ENCODE measurements at places on chromosomes 3 and 15. TPM values are rescaled to one million over a fixed set of nuclear protein-coding genes. Genes with fewer than 3 reads are reported as not detected.

GRCh38 chr3:7760718-7761117 is 740.9 kb upstream of the LMCD1 start:
- DNase-seq, result no peak

DNA sequence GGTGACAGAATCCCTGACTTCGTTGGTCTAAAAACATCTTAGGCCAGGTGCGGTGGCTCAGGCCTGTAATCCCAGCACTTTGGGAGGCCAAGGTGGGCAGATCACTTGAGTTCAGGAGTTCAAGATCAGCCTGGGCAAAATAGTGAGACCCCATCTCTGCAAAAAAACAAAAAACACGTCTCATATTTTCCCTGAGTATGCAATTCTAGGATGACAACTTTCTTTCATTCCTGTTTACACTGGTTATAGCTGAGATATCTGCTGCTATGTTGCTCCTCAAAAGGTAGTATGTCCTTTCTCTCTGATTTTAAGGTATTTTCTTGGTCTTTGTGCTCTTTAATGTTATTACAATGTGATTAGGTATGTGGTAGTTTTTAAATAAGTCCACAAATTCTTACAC is 39.3 kb downstream of the PTH1R start:
- DNase-seq, result no peak

DNA sequence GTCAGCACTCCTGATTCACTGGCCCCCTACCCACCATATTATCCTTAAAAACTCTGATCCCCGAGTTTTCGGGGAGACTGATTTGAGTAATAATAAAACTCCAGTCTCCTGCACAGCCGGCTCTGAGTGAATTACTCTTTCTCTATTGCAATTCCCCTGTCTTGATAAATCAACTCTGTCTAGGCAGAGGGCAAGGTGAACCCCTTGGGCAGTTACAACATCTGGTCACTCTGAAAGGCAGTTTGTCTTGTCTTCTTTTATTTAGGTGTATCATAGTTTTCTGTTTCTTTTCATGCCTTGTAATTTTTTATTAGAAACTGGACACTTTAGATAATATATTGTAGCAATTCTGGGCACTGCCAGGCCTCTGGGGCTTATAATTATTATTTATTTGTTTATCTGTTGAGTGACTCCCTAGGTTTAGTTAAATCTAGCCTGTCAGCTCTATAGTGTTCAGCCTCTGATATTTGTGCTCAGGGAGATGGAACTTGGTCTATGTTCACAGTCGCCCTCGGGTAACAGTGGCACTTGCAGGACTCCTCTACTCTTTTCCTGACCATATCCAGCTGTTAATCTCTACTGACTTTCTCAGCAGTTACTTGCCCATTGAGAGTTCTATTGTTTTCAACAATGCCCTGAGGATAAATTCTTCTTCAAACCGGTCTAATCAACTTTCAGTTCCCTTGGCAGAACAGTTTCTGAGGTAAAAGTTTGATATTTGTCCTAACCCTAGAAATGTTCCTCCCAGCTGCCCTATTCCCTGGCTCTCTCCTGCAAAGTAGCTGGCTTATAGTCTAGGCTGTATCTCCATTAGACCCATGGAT is 15.5 kb upstream of the PLAAT1 start:
- DNase-seq, result no peak

DNA sequence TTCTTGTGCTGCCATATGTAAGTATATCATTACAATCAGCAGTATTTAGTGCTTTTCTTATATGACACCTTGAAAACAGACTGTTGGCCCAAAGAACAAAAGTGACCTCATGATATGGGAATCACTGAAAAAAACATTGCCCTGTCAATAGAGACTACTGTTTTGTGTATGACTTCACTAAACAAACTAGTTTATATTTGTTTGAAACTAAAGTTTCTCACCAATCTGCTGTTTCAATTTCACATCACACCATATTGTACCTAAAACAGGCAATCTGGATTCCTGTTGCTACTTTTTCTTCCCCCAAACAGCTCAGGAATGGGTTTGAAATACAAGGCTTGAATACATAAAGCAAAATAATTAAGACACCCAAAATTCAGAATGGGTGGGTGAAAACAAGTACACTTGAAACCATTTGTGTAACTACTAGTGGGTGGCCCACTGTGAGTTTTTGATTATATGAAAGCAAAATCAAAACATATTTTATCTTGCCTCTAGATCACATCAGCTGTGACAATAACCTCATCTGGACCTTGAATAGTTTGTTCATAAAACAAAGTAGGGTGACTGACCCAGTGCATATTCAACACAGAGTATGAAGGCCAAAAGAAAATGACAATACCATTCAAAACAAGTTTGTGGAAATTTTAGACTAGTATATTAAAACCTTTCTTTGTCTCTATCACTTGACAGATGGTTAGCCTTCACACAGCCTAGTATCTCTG is 5.9 kb downstream of the ZBTB20 start:
- no peak for DNase-seq

DNA sequence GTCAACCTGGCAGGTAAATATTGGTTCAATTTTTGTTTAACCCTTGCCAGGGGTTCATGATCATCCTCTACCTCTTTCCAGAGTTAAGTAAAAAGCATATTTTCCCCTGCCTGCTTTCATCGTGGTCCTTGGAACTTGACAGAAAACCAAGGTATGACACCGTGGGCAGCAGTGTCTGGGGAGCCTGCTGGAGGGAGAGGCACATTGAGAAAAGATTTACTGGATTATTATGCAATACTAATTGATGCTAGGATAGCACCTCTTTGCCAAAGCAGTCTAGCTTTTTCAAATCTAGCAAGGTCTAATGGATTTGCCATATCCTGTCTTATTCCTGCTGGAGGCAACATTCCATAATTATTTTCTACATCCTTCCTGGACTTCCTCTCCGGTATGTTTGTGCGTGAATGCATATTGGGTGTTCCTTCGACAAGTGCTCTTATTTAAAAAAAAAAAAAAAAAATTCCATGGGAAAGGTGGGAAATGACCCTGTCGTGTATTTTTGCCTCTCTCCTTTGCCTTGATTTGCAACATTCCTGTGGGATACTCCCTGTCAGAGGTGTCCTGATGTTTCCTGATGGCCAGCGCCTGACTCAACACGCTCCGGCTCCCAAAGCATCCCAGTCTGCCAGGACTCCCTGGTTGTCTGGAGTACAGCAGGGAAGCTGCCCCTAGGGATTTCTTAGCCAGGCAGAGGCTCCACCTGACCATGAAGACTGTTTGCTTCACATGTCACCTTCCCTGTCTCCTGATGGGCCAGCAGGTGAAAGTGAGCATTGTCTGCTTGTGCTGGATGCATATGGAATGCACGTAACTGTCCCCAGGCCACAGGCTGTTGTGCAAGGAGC is 6.3 kb downstream of the BHLHE40 start:
- DNase-seq, result peak; percentile 94

DNA sequence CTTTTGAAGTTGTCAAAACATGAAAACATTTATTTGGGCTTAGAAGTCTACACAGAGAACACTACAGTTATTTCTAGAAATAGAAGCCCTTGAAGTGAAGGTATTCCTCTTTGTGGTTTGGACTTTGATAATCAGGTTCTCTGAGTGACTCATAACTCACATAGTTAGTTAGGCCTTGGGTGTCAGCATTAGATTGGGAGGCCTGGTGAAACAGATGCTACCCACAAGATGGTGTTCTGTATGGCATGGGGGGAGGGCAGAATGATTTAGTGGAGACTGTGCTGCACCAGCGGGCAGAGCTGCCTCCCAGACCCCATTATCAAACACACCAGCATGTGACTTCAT is 108.9 kb upstream of the ETV5 start:
- DNase-seq, result peak; percentile 82

DNA sequence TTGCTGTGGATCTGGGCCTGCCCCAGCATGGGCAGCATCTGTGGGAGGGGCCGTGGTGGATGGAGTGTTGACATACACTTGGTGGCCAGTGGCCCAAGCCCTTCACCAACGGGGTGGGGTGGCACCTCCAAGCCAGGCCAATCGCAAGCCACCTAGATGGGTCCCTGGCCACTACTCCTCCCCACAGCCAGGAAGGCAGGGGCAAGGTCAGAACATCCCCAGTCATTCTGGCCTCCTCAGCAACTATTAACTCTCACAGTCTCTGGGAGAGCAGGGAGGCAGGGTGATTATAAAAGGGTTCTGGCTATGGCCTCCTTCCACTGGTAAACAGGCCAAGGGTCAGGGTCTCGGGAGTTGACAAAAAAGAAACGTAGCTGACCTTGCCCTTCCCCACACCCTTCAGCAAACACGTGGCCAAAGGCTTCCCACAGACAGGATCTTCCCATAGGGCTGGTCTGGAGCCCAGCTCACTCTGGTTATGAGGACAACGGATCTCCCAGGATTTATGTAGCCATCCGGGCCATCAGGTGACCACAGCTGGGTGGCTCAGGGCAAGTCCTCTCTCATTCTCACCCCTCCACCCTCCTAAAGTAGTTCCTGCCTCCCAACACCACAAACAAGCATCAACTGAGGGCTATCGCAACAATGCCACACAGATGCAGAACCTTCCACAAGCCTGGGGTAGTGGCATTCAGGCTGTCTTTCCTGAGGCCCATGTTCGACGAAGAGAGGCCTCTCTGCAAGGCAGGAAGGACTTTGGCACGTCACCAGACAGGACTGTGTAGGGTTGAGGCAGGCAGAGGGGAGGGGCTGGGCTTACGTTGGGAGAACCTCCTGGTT is 18.9 kb downstream of the TLE3 start:
- DNase-seq, result no peak

DNA sequence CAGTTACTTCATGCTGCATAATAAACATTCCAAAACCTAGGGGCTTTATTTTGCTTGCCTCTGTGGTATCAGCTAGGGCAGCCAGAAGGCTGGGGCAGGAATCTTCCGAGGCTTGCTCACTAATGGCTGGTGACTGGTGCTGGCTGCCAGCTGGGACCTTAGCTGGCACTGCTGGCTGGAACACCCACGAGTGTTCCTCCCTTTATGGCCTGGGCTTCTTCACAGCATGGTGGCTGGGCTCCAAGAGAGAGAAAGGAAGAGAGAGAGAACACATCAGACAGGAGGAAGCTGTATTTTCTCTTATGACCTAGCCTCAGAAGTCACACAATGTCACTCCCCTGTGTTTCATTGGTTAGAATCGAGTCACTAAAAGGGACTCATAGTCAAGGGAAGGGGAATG is 23.9 kb upstream of the CDCP1 start:
- DNase-seq, result peak; percentile 44

DNA sequence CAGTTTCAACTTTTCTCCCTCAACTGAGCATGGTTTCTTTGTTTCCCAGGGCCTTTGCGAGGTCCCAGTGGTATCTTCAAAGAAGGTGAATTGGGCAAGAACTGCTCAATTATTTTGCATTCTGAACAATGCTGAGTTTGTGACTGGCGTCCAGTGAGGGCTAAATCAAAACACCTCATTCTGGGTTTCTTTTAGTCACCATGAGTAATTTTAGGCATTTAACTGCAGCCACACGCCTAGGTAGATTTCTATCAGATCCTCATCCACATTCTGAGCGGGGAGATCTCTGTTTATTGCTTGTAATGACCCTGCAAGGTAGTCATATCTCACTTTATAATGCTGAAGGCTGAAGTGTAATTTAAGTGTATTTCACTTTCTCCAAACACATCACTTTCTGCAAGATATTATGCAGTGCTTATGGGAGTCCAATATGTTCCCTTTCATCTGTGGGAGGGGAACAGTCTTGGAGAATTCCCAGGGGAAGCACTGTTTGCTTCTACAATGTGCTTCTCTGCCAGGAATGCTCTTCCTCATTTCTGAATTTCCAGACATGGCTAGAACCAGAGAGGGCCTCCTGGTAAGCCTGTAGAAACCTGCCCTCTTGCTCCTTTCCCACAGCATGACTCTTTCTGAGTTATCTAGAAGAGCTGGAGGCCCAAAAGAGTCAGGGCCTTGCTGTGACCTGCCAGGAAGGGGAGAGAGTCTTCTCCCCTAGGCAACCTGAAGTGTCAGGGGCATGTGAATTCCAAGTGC is 91.7 kb downstream of the FRMD4B start:
- DNase-seq, result peak; percentile 40

DNA sequence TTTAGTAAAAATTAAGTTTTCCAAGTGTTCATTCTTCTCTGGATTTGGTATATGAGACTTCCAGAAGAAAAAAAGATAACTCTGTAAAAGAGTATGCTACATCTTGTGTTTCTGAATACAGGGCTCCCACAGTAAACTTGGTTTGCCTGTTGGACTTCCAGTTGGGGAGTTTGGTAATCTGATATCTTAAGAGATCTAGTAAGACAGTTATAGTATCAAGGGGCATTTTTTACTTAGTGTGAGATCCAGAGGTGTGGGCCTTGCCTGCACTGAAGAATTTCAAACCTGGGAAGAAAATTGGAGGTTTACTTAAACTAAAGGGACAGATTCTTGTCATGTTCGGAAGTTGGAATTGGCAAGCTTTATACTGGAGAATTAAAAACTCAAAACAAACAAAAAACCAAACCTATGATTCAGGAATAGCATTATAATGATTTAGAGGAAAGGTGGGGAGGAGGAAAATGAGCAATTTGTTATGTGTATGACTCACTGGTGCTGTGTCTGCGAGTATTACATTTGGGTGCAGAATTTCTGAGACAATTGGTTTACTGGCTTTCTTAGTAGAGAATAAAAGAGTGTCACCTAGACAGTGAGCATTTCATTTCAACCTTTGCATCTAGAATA is 58.9 kb upstream of the ULK4 start:
- DNase-seq, result peak; percentile 69

DNA sequence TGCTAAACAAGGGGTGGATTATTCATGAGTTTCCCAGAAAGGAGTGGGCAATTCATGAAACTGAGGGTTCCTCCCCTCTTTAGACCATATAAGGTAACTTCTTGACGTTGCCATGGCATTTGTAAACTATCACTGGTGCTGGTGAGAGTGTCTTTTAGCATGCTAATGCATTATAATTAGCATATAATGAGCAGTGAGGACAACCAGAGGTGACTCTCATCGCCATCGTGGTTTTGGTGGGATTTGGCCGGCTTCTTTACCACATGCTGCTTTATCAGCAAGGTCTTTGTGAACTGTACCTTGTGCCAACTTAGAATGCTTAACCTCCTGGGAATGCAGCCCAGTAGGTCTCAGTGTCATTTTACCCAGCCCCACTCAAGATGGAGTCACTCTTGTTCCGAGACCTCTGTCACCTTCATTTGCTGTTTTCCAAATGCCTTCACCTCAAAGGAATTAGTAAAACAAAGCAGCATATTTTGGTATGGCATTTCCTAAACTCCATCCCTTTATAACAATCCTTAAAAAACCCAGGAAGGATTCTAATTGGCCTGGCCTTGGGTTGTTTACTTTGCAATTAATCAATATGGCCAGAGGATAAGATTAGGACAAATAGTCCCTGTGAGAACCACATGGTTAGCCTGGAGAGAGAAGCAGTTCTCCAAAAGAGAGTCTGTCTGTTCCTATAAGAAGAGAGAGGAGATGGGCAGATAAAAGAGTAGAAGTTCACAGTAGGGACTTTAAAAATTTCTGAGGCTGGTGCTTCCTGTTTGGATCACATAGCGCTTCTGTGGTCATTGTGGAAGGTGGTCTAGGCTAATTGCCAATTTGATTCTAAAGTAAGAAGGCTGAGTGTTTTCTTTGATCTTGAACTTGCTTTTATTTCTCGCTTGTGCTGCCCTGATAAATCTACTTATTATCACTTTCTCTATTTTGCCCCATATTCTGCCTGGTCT is 155.2 kb upstream of the EOMES start:
- peak; percentile 37 for DNase-seq

Gene PRKAR2A
- 38.7 TPM for total RNA-seq

Gene C3orf22
- total RNA-seq, result not detected

Gene GPR160
- total RNA-seq, result 0.24 TPM

Gene SLC2A2
- total RNA-seq, result not detected

Measured in RPMI7951 (cell line).